ENCODE measurements at places on chromosomes 1 and 21.

- DNase-seq: no peak
These were observed 5.5 kb downstream of the RNF223 start for GRCh38 chr1:1068517-1069055.

GRCh38 chr1:179058487-179059483 lies 23.1 kb upstream of the TOR3A start:
- no peak for DNase-seq

DNA sequence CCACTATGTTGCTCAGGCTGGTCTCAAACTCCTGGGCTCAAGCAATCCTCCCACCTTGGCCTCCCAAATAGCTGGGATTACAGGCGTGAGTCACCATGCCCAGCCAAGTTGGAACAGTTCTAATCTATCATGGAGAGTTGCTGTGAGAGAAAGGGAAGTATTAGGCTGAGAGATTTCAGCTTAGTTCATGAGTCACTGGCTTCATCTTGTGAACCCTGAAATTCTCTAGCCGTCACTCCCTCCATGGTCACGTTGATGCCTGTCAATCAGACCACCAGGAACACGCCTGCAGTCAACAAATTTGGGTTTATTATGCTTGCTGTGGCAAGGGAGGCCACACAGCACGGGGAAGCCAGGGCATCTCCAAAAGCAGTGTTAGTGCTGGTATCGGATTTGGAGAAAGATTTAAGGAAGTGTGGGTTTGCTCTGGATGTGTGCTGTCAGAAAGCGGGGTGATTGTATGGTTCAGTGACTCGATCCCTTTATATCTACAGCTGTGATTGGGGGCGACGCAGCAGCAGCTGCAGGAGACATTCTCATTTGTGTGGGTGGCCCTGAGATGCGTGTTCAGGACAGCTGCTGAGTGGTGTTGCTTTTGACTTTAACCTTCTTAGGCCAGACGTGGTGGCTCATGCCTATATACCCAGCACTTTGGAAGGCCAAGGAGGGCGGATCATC lies 18.7 kb downstream of the UQCRHL start:
- no peak for DNase-seq

DNA sequence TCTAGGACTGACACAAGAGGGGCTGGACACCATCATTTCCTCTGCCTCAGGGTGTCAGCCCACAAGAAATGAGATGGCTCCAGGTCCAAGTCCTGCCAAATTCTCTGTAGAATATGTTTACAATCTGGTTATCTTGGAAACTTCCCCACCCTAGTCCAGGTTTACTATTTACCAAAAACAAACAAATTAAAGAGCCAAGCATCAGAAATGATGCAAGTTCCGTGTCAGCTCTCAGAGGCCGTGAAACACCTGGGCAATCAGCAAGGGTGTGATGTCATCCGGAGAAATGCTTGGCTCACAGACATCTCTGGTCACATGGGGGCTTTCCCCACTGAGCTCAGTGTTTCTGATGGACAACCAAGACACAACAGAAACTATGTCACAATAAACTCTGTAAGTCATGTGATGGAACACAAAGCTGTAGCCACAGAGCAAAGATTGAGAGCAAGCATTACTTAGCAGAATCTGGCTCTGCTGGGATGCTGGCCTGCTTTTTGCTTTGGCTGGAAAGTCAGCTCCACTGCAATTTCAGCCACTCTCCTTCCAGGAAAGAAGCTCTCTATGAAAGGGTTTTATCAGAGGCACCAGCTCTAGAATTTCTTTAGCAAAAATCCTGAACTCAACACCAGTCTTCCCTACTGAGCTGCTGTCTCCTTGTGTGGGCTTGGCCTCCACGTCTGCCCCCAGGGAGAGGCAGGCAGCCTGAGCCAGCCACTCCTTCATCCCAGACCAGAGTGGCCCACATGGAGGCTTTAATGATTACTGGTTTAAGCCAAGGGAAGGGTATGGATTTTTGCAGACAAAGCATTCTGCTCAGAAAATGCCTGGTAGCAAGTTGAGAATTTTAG lies 55.9 kb downstream of the NENF start:
- no peak for DNase-seq

- DNase-seq: no peak
These were observed 21.7 kb downstream of the RHBG start for GRCh38 chr1:156390469-156391365.

DNA sequence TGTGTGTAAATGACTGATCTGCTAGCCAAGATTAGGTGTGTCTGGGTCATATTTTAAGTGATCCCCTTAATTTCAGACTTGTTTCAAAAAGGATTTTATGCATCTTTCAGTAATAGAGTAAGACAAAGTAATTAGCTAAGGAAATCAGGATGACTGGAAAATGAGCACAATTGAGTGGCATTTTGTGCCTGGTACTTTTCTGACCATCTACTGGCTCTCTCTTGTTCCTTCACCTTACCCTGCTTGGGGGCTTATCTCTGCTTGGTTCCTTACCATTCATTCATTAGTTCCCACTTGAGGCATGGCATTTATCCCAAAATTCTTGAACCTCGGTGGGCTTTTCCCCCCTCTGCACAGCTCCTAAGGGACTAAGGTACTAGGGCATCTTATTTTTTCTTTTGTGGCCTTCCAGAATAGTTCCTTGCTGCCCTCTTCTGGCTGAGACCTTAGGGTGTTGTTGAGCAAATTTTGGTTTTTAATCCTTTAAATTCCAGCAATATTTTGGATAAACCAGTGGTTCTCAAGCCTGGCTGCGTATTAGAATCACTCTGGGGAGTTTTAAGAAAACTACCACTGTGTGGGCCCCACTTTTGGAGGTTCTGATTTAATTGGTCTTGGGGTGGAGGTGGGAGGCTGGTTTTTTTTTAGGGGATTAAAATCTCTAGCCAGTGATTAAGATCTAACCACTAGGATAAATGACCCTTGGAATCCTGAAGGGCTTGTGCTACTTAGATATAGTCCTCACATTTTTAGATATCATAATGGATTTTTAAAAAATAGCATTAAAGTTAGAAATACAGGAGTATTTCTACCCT lies 50.8 kb downstream of the HS2ST1 start:
- no peak for DNase-seq

GRCh38 chr1:228849011-228849541 lies 113.8 kb downstream of the RHOU start:
- DNase-seq: no peak

GRCh38 chr1:39453603-39454002 lies 37.8 kb upstream of the BMP8A start:
- DNase-seq: no peak

DNA sequence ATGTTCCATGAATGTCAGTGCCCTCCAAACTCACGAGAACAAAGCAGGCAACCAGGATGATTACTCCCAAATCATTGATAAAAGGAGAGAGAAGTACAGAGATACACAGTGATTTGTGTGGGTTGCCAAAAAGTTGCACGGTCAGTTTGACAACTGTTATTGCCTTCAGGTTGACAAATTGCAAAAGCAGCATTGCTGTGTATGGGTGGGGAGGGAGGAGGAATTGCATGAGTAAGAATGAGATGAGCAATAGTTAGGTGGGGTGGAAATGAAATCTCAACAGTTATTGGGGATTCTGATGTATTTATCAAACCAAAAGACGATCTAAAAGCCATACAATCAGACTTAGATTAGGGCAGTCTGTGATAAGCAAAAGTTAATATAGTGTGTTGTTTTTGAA lies 93.7 kb downstream of the NTMT2 start:
- no peak for DNase-seq

DNA sequence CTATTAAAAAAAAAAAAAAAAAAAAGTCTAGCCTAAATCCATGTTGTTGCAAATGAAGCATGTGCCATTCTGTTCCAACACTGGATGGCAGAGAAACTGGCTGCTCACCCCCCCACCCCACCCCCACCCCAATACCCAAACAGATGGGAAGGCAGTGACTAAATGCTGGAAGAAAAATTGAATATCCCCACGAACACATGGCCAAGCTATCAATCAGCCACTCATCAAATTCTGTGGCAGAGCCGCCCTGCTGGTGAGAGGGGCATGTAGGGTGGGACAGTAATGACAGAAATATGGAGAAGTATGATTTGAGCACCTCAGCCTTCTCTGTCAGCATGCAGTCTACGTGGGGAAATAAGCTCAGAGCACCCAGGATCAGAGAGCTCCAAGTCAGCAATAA lies 34.1 kb downstream of the OPTC start:
- no peak for DNase-seq

- no peak for DNase-seq
These were observed 4.0 kb downstream of the OSCP1 start for GRCh38 chr1:36446271-36446670.

GRCh38 chr1:33295023-33295422 lies 25.9 kb downstream of the A3GALT2 start:
- DNase-seq: no peak

GRCh38 chr1:171793636-171794035 lies 12.2 kb downstream of the METTL13 start:
- no peak for DNase-seq

GRCh38 chr21:44929242-44929798 lies 8.6 kb upstream of the ITGB2 start:
- no peak for DNase-seq

- DNase-seq: no peak
These were observed 21.0 kb downstream of the TP53BP2 start for GRCh38 chr1:223824712-223825111.

DNA sequence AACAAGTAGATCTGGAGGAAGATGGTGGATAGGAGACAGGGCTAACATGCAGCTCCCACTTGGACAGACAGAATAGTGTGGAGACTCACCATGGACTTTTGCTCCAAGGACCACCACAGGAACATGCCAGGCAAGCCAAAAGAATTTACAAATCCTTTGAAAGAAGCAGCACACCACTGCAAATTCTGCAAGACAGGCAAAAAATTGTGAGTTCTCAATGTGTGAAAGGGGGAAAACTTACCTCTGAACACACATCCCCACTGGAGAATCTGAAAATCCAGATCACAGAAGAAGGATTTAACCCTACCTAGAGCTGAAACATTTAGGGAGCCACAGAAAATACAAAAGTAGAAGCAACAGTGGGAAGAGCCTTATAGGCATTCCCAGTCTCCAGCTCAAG lies 23.0 kb downstream of the ARV1 start:
- DNase-seq: no peak

DNA sequence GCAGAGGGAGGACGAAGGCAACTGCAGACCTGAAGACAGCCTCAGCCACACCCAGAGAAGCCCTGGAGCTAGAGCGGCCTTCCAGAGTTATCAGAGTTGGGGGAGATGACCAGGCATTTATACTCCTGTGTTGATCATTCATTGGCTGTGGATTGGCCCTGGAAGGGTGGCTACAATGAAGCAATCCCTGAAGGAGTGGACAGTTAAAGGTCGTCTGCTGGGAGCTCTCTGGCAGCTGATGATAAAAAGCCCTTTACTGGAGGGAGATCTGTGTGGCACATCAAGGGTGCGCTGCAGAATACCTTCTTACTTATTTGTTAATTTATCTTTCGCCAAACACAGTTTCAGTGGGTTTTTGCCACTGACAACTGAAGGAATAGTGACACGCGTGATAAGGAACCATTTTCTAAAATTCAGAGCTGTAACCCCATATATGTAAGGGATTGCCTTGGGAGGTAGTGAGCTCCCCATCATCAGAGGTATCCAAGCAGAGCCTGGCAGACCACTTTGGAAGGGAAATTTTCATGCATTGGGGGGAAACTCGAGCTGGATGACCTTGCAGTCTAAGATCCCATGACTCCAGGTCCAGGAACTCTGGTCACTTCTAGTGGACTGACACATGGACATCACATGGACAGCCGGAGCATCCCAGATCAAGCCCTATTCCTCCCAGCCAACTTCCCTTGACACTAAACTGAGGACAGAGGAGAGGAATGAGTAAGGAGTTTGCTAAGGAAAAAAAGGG lies 126.4 kb upstream of the GADD45A start:
- no peak for DNase-seq

DNA sequence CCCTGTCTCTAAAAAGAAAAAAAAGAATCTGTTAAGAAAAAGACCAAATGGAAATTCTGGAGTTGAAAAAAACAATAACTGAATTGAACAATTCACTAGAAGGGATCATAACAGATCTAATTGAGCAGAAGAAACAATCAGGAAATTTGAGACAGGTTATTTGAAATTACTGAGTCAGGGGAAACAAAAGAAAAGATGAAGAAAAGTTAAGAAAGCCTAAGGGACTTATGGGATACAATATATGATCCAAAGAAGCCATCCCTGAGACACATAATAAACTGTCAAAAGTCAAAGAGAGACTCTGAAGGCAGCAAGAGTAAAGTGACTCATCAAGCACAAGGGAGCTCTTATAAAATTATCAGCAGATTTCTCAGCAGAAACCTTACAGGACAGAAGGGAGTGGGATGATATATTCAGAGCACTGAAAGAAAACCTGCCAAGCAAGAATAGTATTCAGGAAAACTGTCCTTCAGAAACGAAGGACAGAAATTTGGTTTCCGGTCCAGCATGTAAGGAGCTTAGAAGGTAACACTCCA lies 44.5 kb downstream of the SLC2A1 start:
- no peak for DNase-seq

GRCh38 chr1:17213148-17213781 lies 8.3 kb downstream of the PADI1 start:
- no peak for DNase-seq

DNA sequence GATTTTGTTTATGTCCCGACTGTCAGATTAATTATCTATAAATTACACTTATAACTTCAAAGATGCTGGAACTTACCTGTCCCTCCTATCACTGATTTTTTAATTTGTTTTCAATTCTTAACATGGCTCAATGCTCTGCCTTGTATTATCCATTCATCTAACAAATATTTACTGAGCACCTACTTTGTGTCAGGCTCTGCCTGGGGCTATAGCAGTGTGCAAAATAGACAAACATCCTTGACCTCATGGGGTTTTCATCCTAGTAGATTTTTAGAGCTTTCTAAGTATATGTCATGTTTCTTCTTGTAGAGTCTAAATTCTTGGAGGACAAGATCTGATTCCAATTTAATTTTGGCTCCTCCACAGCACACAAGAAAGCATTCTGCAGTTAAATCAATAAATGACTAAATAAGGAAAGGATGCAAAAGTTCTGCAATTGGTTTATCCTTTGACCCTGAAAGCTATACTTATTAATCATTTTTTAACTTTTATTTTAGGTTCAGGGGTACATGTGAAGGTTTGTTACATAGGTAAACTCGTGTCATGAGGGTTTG lies 10.8 kb upstream of the SMYD2 start:
- no peak for DNase-seq

- DNase-seq: no peak
These were observed 134.5 kb upstream of the LYPLAL1 start for GRCh38 chr1:219039017-219039681.

- no peak for DNase-seq
These were observed 10.9 kb downstream of the SMAP2 start for GRCh38 chr1:40384413-40384762.

GRCh38 chr1:61839679-61840078 lies 97.4 kb downstream of the PATJ start:
- no peak for DNase-seq

- DNase-seq: no peak
These were observed 379.3 kb downstream of the HHIPL2 start for GRCh38 chr1:222168621-222169020.

GRCh38 chr1:75785320-75785982 lies 605 bp upstream of the RABGGTB start:
- no peak for DNase-seq
